ENCODE measurements at places on chromosomes 7 and 10.

- DNase-seq: no peak
These were observed 27.3 kb downstream of the TBATA start for GRCh38 chr10:70757856-70758255.

DNA sequence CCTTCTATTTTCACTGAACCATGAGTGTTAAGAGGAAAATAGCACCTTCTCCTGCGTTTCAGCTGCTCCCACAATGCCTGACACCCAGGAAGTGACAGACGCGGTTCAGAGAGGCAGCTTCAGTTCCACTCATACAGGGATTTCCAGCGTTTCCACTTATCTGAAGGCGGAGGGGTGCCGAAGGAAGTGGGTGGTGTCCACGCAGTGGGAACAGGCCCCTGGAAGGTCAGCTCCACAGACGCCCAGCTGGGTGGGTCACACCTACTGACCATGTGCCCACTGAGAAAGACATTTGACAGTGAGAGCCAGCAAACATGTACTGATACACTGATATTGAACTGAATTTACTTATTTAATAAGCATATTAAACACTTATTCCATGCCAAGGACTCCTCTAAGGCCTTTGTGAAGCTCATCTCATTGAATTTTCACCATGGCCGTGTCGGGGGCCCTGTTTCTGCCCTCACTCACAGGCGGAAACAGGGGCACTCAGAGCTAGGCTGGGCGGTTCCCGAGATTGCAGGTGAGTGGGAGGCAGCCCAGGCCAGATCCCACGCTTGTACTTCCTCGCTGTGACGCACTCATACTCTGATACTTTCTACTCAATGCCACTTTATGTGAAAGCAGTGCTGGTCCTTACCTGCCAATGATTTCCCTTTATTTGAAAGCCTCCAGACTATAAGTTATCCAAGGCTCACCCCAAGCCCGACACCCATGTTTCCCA lies 96.8 kb downstream of the TCERG1L start:
- DNase-seq: no peak

DNA sequence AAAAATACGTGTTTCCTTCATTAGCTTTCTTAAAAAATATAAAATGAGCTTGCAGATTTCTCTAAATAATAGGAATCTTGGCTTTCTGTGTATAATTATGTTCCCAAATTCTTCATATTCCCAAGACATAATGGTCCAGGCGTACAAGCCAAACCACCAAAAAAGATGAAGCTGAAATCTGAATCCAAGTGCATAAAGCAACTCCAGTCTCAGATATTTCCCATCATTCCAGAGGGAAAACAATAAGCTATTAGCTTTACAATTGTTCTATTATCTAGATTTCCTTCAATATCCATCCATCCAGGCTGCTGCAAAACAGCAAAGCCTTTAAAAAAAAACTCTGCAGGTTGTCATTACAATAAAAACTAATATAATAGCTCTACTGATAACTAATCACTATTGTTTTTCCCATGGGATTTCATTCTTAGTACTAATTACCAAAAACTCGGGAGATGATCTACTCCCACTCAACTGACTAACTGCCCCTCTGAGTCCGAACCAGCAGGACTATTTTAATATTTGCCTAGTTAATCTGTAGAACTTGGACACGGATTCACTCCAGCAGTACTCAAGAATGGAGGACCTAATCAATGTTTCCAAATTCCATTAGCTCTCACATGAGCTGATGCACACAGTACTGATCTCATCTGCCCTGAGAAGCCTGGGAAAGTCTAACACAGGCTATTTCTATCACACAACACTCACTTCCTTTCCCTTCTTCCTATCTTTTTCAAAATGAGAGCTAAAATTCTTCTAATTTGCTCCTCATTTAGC lies 108.9 kb upstream of the ASAH2 start:
- DNase-seq: no peak

- no peak for DNase-seq
These were observed 129.8 kb upstream of the GPR26 start for GRCh38 chr10:123536176-123536845.

DNA sequence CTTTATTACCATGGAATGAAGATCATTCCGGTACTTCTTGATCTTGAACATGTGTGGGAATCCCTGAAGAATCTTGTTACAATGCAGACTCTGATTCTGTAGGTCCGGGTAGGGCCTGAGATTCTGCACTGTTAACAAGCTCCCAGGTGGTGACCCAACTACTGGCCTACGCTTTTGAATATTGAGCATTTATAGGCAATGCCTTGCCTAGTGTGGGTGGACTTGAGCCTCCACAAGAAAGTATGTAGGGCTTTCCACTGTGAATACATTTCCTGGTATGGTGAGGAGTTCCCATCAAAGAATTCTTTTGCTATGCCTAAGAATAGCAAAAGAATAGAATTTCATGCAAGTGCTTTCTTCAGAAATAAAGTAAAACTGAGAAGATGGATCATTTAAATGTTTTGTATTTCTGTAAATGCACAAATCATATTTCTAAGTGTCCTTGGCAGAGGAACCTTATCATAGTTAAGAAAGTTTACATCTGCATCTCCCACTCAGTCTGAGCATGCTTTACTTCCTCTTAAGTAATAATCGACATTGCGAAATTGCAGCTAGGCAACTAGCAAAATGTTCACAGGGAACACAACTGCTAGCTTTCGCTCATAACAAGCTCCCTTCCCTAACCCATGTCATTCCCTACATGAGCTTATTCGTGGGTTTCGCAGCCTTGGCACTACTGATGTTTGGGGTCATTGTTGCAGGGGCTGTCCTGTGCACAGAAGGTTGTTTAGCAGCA lies 71.4 kb downstream of the AHR start:
- DNase-seq: no peak

DNA sequence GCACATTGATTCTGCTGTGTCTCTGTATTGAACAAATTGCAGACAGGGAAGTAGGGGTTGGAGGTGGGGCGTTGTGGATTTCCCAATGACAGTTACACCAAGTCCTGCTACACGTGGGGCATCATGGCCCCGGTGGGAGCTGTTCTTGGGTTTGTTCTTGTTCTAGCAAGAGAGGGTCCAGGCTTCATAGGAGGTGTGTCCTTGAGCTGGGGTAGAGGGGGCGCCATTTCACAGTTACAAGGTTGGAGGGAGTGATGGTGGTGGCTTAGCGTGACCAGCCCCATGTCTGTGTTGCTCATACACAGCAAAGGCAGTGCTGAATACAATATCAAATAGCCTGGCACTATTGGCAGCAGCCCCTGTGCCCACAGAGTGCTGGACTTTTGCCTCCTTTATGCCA lies 15.7 kb downstream of the SH2D4B start:
- no peak for DNase-seq

DNA sequence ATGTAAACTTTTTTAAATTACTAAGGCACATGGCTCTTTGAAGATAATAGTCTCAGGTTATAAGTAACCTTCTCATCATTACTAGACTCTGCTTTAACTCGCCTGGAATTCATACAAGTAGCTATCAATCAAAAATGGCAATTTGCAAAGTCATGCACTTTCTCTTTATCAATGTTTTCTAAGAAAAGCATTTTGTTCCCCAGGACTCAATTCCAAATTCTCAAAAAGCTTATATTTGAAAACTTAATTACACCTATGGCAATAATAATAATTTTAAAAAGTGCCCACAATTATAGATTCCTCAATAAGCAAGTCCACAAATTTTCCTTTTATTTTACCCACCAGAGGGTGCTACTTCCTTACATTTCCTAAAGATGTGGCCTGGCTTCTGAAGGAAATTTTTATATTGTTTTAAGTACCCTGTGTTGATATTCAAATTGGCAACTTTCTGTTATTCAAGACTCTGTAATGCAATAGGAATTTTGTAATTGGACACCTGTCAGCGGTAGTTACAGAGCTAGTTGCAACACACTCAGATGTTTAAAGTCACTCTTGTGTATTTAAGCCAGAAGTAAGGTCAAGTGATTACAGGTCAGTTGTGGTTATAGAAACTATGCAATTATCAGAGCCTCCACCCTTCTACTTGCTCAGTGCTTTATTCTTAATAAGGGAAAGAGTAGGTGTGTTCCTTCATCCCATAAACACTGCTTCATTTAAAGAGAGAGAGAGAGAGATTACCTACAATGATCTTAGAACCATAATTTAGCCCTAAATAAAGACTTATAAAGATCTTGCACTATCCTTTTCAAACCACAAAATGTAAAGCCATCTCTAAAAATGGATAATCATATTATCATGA lies 47.1 kb upstream of the HYAL4 start:
- DNase-seq: peak; percentile 70

DNA sequence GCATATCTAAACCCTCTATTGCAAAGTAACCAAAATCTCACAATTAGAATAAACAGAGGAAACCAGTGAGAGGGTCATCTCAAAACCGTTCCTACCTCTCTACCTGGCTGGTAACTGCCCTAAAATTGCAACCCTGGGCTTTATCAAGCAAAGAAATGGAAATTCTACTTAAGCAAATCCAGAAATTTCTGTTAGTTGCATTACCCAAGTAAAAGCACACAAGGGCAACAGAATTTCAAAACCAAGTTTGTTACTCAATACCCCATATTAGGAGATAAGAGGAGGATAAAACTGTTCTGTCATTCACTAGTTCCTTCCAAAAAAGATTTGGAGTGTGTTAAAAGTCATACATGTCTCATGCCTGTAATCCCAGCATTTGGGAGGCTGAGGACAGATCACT lies 195.3 kb downstream of the FAM107B start:
- DNase-seq: no peak

- DNase-seq: no peak
These were observed 26.6 kb downstream of the INPP5A start for GRCh38 chr10:132564249-132564605.

GRCh38 chr10:30091136-30091535 lies 31.8 kb upstream of the JCAD start:
- no peak for DNase-seq

DNA sequence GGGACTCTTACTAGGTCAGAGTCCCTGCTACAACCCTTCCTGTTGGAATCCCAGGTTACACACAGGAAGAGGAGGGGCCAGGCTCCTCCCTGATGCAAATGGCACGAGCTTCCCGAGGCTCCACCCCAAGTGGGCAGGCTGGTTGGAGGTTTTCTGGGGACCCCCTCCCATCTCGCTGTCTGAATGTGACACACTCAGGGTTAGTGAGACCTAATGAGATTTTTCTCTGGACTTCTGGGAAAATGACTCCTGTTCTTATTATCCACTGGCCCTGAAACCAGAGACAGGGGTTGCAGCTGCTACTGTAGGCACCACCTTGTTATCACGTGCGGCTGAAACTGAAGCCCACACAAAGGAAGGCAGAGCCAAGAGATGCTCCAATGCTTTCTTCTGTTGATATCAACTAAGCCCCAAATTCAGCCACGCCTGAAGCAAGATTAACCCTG lies 103.3 kb downstream of the FAM107B start:
- no peak for DNase-seq

- no peak for DNase-seq
These were observed 125.8 kb upstream of the PDSS1 start for GRCh38 chr10:26571655-26572054.

GRCh38 chr10:123009105-123009820 lies 457 bp downstream of the ACADSB start:
- peak; percentile 17 for DNase-seq

- no peak for DNase-seq
These were observed 8.7 kb upstream of the UNC5B start for GRCh38 chr10:71203716-71204115.

- no peak for DNase-seq
These were observed 412.1 kb upstream of the CELF2 start for GRCh38 chr10:10605551-10606081.

DNA sequence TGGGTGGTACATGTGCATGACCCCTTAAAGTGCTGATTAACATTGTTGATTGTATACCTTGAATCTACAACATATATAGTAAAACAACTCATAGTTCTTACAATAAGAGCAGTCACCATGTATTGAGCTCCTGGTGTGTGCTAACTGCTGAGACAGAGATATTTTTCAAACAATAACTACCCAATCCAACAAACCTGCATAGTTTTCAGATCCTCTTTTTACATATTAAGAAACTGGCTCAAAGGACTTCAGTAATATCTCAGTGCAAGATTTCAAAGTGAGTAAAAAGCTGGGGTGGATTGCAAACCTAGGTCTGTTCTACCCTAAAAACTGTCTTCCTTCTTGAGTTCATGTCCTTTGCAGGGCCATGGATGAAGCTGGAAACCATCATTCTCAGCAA lies 272.2 kb downstream of the SNX13 start:
- no peak for DNase-seq

GRCh38 chr10:32446536-32447406 lies 831 bp downstream of the CCDC7 start:
- peak; percentile 27 for DNase-seq

- DNase-seq: no peak
These were observed 37.0 kb downstream of the KCNMA1 start for GRCh38 chr10:77600640-77601039.

DNA sequence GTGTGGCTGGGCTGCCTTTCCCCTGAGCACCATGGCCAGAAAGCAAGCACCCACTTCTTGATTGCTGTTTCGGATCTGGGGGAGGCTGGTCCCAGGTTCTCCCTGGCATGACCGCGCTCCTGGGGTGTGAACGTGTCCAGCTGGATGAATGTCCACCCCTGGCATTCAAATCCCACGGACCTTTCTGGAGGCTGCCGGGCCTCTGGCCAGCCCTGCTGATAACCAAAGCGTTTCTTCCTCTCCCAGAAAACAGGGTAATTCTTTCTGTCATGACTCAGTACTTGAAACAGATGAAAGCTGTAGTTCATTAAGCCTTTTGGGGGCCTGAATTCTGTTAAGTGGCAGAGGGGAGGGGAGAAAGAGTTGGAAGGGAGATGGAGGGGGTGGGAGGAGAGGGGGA lies 73.1 kb upstream of the SAMD8 start:
- no peak for DNase-seq

Data from NCI-H1105 treated with DMSO at 0.1 percent for 48 hours (cell line).